ENCODE measurements at places on chromosomes 3 and 15.

DNA sequence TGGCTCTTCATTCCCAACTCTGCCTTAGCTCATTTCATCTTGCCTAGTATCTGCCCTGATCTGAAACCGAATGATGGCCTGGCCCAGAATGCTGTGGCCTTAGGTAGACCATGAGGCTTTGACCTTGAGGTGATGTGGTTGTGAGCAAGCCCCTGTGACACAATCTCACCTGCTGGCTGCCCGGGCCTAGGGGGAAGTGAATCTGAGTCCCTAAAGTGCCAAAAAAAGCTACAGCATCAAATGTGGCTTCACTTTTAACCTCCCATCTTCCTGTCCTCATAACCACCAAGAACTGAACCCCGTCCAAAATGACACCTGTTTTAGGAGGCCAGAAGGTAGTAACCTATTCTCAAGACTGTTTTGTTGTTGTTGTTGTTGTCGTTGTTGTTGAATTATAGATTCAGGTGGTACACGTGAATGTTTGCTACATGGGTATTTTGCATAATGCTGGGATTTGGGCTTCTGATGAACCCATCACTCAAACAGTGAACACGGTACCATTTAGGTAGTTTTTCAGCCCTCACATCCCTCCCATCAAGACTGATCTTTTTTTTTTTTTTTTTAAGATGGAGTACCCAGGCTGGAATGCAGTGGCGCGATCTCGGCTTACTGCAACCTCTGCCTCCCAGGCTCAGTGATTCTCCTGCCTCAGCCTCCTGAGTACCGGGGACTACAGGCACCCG lies 54.6 kb downstream of the MCCC1 start:
- no peak for DNase-seq
- peaks cover 12% of the 10 kb centered on the region for H3K36me3 ChIP-seq
- no peak overlapping the region for H3K4me3 ChIP-seq
- no peak overlapping the region for H3K27ac ChIP-seq
- no peaks in the 10 kb centered on the region for H3K4me1 ChIP-seq

DNA sequence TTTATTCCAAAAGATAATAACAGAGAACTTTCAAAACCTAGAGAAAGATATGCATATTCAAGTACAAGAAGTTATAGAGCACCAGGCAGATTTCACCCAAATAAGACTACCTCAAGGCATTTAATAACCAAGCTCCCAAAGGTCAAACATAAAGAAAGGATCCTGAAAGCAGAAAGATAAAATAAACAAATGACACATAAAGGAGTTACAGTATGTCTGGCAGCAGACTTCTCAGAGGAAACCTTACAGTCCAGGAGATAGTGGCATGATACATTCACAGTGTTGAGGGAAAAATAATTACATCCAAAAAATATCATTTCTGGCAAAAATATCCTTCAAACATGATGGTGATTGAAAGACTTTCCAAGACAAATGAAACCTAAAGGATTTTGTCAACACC lies 185.8 kb upstream of the POU1F1 start:
- peaks cover 9% of the 10 kb centered on the region for H3K4me1 ChIP-seq
- DNase-seq = no peak
- no peak overlapping the region for H3K4me3 ChIP-seq
- no peaks in the 10 kb centered on the region for H3K36me3 ChIP-seq

- no peak overlapping the region for H3K27ac ChIP-seq
- H3K4me1 ChIP-seq = peaks cover 19% of the 10 kb centered on the region
- H3K4me3 ChIP-seq = no peak overlapping the region
- no peak for DNase-seq
- no peaks in the 10 kb centered on the region for H3K27me3 ChIP-seq
- H3K36me3 ChIP-seq = peaks cover 11% of the 10 kb centered on the region
Measured at GRCh38 chr15:82737975-82738374, 28.3 kb upstream of the AP3B2 start.

DNA sequence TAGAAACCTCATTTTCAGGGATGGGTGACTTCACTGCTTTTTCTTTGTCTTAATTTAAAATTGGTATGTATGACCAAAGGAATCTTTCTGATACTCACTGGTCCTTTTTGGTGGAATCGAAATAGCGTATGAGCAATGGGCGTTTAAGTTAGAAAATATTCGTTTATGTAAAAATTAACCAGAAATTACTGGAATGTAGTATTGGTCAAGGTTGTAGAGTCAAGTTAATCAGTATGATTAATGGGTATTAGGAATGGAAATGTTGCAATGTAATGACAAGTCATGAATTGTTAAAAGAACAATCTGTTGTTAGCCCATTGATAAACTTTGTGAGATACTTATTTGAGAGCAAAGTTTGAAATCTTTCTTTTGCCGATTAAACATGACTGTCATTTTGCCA lies 36.9 kb downstream of the AKAP13 start:
- no peaks in the 10 kb centered on the region for H3K27me3 ChIP-seq
- H3K4me1 ChIP-seq = peaks cover 66% of the 10 kb centered on the region
- peak overlapping the region; percentile 88 for H3K27ac ChIP-seq
- H3K36me3 ChIP-seq = no peaks in the 10 kb centered on the region

GRCh38 chr3:60916546-60916945 lies 334.7 kb downstream of the FHIT start:
- no peak overlapping the region for H3K4me3 ChIP-seq
- no peaks in the 10 kb centered on the region for H3K27me3 ChIP-seq
- no peak overlapping the region for H3K27ac ChIP-seq
- no peaks in the 10 kb centered on the region for H3K36me3 ChIP-seq
- no peak for DNase-seq

DNA sequence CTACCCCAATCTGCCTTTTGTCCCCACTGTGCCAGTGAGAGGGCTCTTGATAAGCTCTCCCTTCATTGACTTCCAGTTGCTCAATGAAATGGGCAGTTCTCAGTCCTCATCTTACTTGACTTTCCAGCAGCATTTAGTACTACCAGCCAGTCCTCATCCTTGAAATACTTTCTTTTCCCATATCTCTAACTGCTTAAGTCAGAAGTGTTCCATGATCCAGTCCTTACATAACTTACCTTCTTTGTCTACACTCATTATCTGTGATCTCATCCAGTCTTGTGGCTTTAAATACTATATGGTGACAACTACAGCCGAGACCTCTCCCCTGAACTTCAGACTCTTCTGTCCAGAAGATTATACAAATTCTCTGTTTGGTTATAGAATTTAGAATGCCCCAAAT lies 28.7 kb downstream of the RARRES1 start:
- peaks cover 5% of the 10 kb centered on the region for H3K36me3 ChIP-seq
- DNase-seq = no peak
- peak overlapping the region; percentile 43 for H3K27ac ChIP-seq
- no peaks in the 10 kb centered on the region for H3K27me3 ChIP-seq
- no peak overlapping the region for H3K4me3 ChIP-seq

- H3K36me3 ChIP-seq = no peaks in the 10 kb centered on the region
- no peak for DNase-seq
- H3K4me1 ChIP-seq = peaks cover 10% of the 10 kb centered on the region
- H3K27ac ChIP-seq = no peak overlapping the region
- H3K4me3 ChIP-seq = no peak overlapping the region
- H3K27me3 ChIP-seq = no peaks in the 10 kb centered on the region
Measured at GRCh38 chr3:52086976-52087663, 30.7 kb upstream of the DUSP7 start.

GRCh38 chr3:162610261-162610660 lies 1113.7 kb downstream of the OTOL1 start:
- H3K27ac ChIP-seq = no peak overlapping the region
- H3K27me3 ChIP-seq = no peaks in the 10 kb centered on the region
- no peak for DNase-seq
- H3K4me3 ChIP-seq = no peak overlapping the region
- H3K36me3 ChIP-seq = no peaks in the 10 kb centered on the region

GRCh38 chr15:35289024-35289617 lies 204.0 kb upstream of the NANOGP8 start:
- no peaks in the 10 kb centered on the region for H3K27me3 ChIP-seq
- peaks cover 17% of the 10 kb centered on the region for H3K4me1 ChIP-seq
- no peak overlapping the region for H3K27ac ChIP-seq
- H3K4me3 ChIP-seq = no peak overlapping the region

DNA sequence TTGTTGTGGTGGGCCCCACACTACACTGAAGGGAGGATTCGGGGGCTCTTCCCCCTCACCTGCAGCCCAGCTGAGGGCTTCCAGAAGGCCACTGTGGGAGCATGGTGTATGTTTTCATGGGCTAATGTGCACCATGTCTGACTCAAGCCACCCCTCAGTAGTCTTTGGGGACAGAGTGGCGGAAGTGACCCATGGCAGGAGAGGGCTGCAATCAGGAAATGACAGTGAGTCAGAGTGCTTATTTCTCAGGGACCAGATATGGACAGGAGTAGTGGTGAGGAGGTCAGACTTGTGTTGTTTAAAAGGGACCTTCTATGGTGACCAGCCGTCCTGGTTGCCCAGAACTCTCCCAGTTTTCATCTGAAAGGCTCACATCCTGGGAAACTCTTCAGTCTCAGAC lies 32.8 kb upstream of the SLC9A9 start:
- no peak overlapping the region for H3K27ac ChIP-seq
- H3K4me3 ChIP-seq = no peak overlapping the region
- no peak for DNase-seq
- peaks cover 6% of the 10 kb centered on the region for H3K4me1 ChIP-seq

DNA sequence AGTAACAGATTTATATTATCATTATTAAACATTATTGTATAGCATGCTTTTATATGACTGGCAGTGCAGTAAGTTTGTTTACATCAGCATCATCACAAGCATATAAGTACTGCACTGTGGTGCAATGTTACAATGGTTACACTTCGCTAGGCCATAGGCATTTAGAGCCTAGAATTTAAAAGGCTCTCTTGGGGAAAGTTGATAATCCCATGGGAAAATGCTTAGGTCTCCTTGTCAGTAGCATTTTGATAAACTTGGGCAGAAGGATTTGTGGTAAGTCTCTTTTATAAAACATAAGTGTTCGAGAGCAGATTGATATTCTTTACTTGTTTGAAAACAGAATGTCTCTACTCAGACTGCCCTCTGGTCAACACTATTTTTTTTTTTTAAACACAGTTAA lies 7.5 kb downstream of the DTWD1 start:
- H3K4me1 ChIP-seq = peaks cover 21% of the 10 kb centered on the region
- DNase-seq = no peak
- H3K27me3 ChIP-seq = no peaks in the 10 kb centered on the region

DNA sequence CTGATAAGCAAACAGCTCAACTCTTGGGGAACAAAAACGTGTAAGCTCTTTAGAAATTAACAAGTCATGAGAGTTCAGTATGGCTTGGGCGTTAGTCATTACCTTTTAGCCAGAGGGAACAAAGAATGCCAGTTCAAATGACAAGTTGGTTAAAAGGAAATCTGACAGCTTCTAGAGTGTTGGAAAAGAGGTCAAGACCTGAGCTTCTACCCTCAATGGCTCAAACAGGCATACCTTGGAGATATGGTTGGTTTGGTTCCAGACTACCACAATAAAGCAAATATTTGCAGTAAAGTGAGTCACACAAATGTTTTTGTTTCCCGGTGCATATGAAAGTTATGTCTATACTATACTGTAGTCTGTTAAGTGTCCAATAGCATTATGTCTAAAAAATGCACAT lies 136.1 kb downstream of the CACNA1D start:
- H3K36me3 ChIP-seq = no peaks in the 10 kb centered on the region
- no peak overlapping the region for H3K27ac ChIP-seq
- H3K27me3 ChIP-seq = no peaks in the 10 kb centered on the region
- DNase-seq = no peak
- no peaks in the 10 kb centered on the region for H3K4me1 ChIP-seq

GRCh38 chr15:33357845-33358244 lies 47.1 kb downstream of the RYR3 start:
- H3K4me3 ChIP-seq = no peak overlapping the region
- no peak overlapping the region for H3K27ac ChIP-seq
- H3K4me1 ChIP-seq = no peaks in the 10 kb centered on the region
- no peak for DNase-seq
- H3K27me3 ChIP-seq = peaks cover 19% of the 10 kb centered on the region

- no peak overlapping the region for H3K27ac ChIP-seq
- no peak overlapping the region for H3K4me3 ChIP-seq
- peaks cover 32% of the 10 kb centered on the region for H3K4me1 ChIP-seq
- H3K27me3 ChIP-seq = no peaks in the 10 kb centered on the region
- peaks cover 9% of the 10 kb centered on the region for H3K36me3 ChIP-seq
- DNase-seq = no peak
Measured at GRCh38 chr3:172647823-172648222, 63.0 kb downstream of the NCEH1 start.

DNA sequence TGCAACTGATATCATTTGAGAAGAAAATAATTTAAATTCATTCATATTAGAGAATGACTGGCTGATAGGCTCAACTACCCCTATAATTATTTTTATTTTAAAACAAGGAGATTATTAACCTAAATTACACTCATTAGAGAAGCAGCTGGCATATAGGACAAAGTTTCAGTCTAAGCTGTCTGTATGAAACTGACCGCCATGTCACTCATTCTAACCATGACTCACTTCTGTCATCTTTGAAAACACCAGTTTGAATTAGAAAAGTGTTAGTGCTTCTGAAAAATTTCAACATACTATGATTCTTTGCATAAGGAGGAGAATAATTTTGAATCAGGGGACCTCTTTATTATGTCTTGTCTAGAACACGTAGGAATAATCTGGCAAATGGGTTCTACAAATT lies 1058.5 kb downstream of the ROBO2 start:
- no peak overlapping the region for H3K4me3 ChIP-seq
- DNase-seq = no peak
- H3K36me3 ChIP-seq = no peaks in the 10 kb centered on the region

DNA sequence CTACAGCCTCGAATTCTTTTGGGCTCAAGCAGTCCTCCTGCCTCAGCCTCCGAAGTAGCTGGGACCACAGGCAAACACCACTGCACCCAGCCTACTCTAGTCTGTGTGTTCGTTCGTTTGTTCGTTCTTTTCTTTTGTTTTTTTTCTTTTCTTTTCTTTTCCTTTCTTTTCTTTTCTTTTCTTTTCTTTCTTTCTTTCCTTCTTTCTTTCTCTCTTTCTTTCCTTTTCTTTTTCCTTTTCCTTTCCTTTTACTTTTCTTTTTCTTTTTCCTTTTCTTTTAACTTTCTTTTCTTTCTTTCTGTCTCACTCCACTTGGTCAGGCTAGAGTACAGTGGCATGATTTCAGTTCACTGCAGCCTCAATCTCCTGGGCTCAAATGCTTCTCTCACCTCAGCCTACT lies 36.8 kb downstream of the LMLN start:
- H3K27me3 ChIP-seq = no peaks in the 10 kb centered on the region
- no peaks in the 10 kb centered on the region for H3K36me3 ChIP-seq
- no peaks in the 10 kb centered on the region for H3K4me1 ChIP-seq
- no peak for DNase-seq
- H3K4me3 ChIP-seq = no peak overlapping the region

- no peaks in the 10 kb centered on the region for H3K4me1 ChIP-seq
- H3K4me3 ChIP-seq = no peak overlapping the region
- no peaks in the 10 kb centered on the region for H3K36me3 ChIP-seq
- H3K27me3 ChIP-seq = no peaks in the 10 kb centered on the region
- H3K27ac ChIP-seq = no peak overlapping the region
Measured at GRCh38 chr3:27861046-27862036, 139.2 kb upstream of the EOMES start.
